ENCODE measurements at places on chromosomes 1 and 21.

DNA sequence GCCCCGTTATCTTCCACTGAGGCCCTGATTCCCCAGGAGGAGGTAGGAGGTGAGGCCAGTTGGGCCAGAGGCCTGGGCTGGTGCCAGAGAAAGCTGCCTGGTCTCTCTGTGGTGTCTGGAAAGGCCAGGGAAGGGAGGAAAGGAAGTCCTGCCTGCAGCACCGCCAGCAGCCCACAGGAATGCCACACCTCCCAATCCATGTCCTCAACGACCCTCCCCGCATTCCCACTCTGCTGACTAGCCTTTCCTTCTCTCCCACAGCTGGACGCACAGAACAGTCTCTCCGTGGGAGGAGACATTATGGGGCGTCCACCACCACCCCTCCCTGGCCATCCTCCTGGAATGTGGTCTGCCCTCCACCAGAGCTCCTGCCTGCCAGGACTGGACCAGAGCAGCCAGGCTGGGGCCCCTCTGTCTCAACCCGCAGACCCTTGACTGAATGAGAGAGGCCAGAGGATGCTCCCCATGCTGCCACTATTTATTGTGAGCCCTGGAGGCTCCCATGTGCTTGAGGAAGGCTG is 18.0 kb downstream of the CSF1 start:
- peaks cover 9% of the 10 kb centered on the region for H3K36me3 ChIP-seq
- H3K4me1 ChIP-seq = no peaks in the 10 kb centered on the region
- H3K27ac ChIP-seq = no peak overlapping the region

- H3K4me1 ChIP-seq = no peaks in the 10 kb centered on the region
- no peak overlapping the region for H3K4me3 ChIP-seq
- no peak for DNase-seq
- no peaks in the 10 kb centered on the region for H3K27me3 ChIP-seq
- H3K27ac ChIP-seq = no peak overlapping the region
- peaks cover 97% of the 10 kb centered on the region for H3K36me3 ChIP-seq
Observed at GRCh38 chr1:45615885-45616284, 8.0 kb downstream of the CCDC17 start.

GRCh38 chr1:143698016-143698415 is 273.8 kb downstream of the FAM72C start:
- H3K4me3 ChIP-seq = no peak overlapping the region
- no peak overlapping the region for H3K27ac ChIP-seq
- no peak for DNase-seq
- no peaks in the 10 kb centered on the region for H3K4me1 ChIP-seq
- no peaks in the 10 kb centered on the region for H3K36me3 ChIP-seq
- no peaks in the 10 kb centered on the region for H3K27me3 ChIP-seq

DNA sequence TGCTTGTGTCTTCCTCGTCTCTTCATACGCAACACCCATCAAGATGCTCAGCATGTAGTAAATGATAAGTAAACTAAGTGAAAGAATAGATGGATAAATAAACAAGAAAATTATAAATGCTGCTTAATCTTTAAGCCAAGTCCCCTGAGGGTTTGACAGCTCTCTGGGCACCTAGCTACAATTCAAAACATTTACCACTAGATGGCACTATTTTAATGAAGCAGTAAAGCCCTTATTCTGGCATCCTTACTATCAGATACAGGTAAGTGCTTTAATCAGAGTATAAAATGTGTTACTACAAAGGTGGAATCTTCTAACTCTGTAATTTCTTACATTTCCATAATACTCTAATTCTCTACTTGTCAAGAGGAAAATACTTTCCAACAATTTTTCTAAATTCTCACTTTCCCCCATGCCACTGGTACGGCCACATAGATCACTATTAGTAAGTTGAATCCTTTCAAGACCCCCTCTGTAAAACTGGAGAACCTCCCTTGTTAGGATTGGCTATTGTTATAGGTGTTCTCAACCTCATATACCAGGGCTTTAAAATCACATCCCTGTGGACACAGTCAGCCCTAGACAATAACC is 137.8 kb downstream of the BARHL2 start:
- H3K27me3 ChIP-seq = no peaks in the 10 kb centered on the region
- peak overlapping the region; percentile 55 for H3K27ac ChIP-seq
- peaks cover 31% of the 10 kb centered on the region for H3K4me1 ChIP-seq
- DNase-seq = peak; percentile 33
- no peak overlapping the region for H3K4me3 ChIP-seq

DNA sequence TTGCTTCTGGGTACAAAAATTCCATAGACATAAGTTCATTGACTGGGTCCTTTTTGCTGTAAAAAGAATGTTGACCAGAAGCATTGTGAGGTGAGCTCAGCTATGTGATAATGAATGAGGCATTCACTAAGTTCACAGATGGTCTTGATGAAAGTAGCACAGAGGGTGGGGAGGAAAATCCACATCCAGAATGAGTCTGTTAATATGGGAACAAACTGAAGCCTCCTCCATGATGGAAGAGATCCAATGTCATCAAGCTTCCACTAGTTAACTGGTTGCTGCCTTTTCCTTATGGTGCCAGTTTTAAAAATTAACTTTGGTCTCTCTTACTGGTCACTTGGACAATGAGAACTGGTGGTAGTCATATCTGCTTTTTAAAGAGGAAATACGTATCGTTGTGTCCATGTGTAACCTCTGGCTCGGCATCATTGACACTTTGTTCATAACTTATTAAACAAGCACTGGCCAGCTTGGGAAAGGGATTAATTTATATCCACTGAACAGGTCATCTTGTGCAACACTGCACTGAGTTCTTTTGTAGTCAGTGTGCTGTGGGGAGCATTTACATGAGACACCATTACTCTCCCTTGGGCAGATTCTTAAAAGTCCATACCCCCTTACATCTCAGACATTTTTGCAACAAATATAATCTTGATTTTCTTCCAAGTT is 88.6 kb downstream of the ADAMTS1 start:
- H3K4me1 ChIP-seq = no peaks in the 10 kb centered on the region
- no peaks in the 10 kb centered on the region for H3K27me3 ChIP-seq

DNA sequence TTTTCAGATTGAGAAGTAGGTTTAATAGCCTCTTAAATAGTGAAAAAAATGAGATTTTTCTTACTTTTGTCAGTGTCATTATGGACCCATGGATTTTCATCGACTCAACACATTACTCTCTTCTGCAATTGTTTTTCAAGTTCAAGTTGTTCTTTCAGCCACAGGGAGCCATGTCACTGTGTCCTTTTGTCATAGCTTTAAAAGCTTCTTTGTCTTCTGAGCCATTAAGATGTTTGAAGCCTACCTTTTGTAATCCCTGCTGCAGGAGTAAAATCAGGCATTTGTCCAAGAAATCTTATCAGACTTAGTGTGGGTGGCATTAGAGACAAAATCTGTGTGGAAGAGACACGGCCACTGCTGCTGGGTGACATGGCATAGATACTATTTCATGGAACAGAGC is 92.8 kb upstream of the ZP4 start:
- no peaks in the 10 kb centered on the region for H3K36me3 ChIP-seq
- DNase-seq = no peak
- H3K27me3 ChIP-seq = no peaks in the 10 kb centered on the region
- H3K27ac ChIP-seq = no peak overlapping the region

GRCh38 chr21:43916691-43917514 is 51.9 kb downstream of the AGPAT3 start:
- peaks cover 3% of the 10 kb centered on the region for H3K36me3 ChIP-seq
- H3K4me1 ChIP-seq = peaks cover 18% of the 10 kb centered on the region
- 0 out of 2 replicates have a peak overlapping the region, but pooled peaks have one; percentile 12 for H3K4me3 ChIP-seq
- H3K27me3 ChIP-seq = no peaks in the 10 kb centered on the region
- H3K27ac ChIP-seq = no peak overlapping the region

GRCh38 chr1:36851087-36851486 is 183.2 kb downstream of the GRIK3 start:
- H3K36me3 ChIP-seq = no peaks in the 10 kb centered on the region
- no peak overlapping the region for H3K27ac ChIP-seq
- no peak for DNase-seq

GRCh38 chr21:41783476-41784180 is 16.8 kb upstream of the RIPK4 start:
- H3K27ac ChIP-seq = peak overlapping the region; percentile 86
- no peaks in the 10 kb centered on the region for H3K27me3 ChIP-seq
- DNase-seq = peak; percentile 75
- H3K4me1 ChIP-seq = peaks cover 62% of the 10 kb centered on the region

GRCh38 chr1:67566803-67567377 is 118.1 kb upstream of the GADD45A start:
- H3K4me3 ChIP-seq = no peak overlapping the region
- peaks cover under 1% of the 10 kb centered on the region for H3K4me1 ChIP-seq
- no peak overlapping the region for H3K27ac ChIP-seq
- DNase-seq = no peak
- H3K27me3 ChIP-seq = no peaks in the 10 kb centered on the region

DNA sequence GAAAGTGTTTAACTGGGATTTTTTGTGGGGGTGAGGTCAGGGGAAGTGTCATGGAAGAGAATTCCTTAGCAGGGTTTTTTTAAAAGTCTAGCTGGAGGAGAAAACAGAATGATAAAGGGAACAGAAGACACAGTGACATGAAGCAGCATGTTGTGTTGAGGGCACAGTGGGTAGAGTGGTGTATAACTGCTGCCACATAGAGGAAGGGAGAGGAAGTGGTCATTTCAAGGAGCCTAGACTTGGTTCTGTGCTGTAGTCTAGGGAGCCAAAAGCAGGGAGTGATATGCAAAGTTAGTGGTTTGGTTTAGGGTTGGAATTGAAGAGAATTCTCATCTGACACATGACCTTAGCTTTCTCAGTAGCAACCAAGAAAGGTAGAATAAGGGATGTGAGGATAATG is 10.2 kb downstream of the EEIG2 start:
- no peaks in the 10 kb centered on the region for H3K36me3 ChIP-seq
- no peak overlapping the region for H3K4me3 ChIP-seq
- peaks cover 13% of the 10 kb centered on the region for H3K4me1 ChIP-seq
- no peak overlapping the region for H3K27ac ChIP-seq
- no peaks in the 10 kb centered on the region for H3K27me3 ChIP-seq

DNA sequence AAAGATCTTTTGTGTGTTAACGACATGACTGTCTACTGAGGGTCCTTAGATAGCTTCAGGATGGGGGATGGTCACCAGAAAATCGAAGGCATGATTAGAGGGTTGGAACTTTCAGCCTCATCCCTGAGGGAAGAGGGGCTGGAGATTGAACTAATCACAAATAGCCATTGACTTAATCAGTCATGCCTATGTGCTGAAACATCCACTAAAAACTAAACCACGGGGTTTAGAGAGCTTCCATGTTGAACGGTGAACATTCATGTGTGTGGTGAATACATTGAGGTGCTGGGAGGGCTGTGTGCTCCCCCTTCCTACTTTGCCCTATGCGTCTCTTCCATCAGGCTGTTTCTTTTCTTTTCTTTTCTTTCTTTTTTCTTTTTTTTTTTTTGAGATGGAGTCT is 17.0 kb downstream of the RBP7 start:
- no peaks in the 10 kb centered on the region for H3K4me1 ChIP-seq
- no peaks in the 10 kb centered on the region for H3K36me3 ChIP-seq
- no peak for DNase-seq
- no peak overlapping the region for H3K27ac ChIP-seq
- no peak overlapping the region for H3K4me3 ChIP-seq
- peaks cover 2% of the 10 kb centered on the region for H3K27me3 ChIP-seq

- H3K36me3 ChIP-seq = no peaks in the 10 kb centered on the region
- no peaks in the 10 kb centered on the region for H3K4me1 ChIP-seq
- no peak for DNase-seq
Observed at GRCh38 chr1:171983584-171983983, 142.3 kb downstream of the DNM3 start.

- no peaks in the 10 kb centered on the region for H3K4me1 ChIP-seq
- no peaks in the 10 kb centered on the region for H3K27me3 ChIP-seq
- DNase-seq = no peak
- H3K36me3 ChIP-seq = no peaks in the 10 kb centered on the region
- no peak overlapping the region for H3K27ac ChIP-seq
Observed at GRCh38 chr1:14168326-14169063, 430.0 kb upstream of the KAZN start.

GRCh38 chr1:11571906-11572616 is 82.2 kb downstream of the FBXO2 start:
- H3K4me3 ChIP-seq = no peak overlapping the region
- H3K27me3 ChIP-seq = no peaks in the 10 kb centered on the region
- peak; percentile 17 for DNase-seq
- no peaks in the 10 kb centered on the region for H3K4me1 ChIP-seq

DNA sequence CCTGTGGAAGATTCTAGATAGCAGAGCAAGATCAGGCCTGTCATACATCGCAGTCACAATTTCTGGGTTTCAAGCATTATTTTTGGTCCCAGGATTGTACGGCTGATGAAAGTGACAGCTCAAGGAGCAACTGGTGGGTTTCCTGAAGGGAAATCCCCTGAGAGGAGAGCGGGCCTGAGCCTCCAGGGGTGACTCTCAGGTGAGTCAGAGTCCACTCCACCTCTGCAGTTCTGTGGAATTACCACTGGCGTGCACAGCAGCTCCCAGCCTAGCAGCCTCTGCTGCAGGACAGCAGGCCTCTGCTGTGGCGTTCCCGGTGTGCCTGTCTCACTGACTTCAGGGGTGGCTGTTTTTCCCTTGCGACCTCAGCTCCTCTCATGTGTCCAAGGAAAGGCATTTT is 24.4 kb downstream of the SLC66A1 start:
- no peaks in the 10 kb centered on the region for H3K27me3 ChIP-seq
- no peak overlapping the region for H3K27ac ChIP-seq
- peaks cover 17% of the 10 kb centered on the region for H3K36me3 ChIP-seq
- no peak overlapping the region for H3K4me3 ChIP-seq
- no peaks in the 10 kb centered on the region for H3K4me1 ChIP-seq

DNA sequence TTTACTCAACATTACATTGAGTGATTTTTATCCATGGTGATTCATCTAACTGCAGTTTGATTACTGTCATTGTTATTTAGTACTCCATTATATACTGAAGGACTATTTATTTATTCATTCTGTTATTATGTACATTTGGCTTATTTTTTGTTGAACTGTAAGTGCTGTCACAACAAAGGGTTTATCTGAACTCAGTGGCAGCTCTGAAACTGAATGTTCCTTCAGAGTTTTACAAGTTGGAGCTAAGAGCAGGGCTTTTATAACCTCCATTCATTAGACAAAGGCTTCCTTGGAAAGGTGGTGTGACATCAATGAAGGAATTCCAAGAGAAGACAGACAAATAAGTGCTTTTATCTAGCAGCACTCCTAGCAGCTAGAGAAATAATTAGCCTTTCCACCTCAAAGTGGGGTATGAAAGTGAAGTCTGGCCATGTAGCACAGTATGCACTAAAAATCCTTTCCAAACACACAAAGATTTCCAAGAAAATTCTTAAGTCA is 83.3 kb upstream of the GORAB start:
- no peaks in the 10 kb centered on the region for H3K27me3 ChIP-seq
- no peak overlapping the region for H3K4me3 ChIP-seq
- H3K4me1 ChIP-seq = no peaks in the 10 kb centered on the region
- no peak overlapping the region for H3K27ac ChIP-seq

GRCh38 chr1:66275083-66275482 is 258.9 kb upstream of the SGIP1 start:
- H3K27me3 ChIP-seq = peaks cover 11% of the 10 kb centered on the region
- DNase-seq = no peak
- no peak overlapping the region for H3K4me3 ChIP-seq
- no peak overlapping the region for H3K27ac ChIP-seq
- no peaks in the 10 kb centered on the region for H3K36me3 ChIP-seq

Data from DND-41 (cell line).